ENCODE measurements at places on chromosomes 6 and 20.

GRCh38 chr6:3542032-3542640, 85.3 kb upstream of the SLC22A23 start:
- no peak for DNase-seq

DNA sequence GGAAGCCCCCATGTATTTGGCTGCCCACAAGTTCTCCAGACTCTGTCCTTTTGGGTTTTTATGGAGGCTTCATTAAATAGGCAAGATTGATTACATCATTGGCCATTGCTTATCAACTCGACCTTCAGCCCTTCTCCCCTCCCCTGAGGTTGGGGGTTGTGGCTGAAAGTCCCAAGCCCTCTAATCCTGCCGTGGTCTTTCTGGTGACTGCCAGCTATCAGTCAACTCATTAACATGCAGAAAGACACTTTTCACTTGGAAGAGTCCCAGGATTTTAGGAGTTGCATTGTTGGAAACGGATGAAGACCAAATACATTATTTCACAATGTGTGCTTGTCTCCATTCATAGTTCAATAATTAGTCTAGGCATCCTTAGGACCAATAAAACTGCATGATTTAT, 9.5 kb downstream of the CDC5L start:
- no peak for DNase-seq

- no peak for DNase-seq
Measured at GRCh38 chr6:122059918-122060317, 339.5 kb upstream of the HSF2 start.

- no peak for DNase-seq
Measured at GRCh38 chr6:117425431-117426153, at the start of gene ROS1. Gene ROS1, minus strand, starts transcription at chr6:117425942. Its CDS starts 286 bp downstream, at chr6:117425656.

DNA sequence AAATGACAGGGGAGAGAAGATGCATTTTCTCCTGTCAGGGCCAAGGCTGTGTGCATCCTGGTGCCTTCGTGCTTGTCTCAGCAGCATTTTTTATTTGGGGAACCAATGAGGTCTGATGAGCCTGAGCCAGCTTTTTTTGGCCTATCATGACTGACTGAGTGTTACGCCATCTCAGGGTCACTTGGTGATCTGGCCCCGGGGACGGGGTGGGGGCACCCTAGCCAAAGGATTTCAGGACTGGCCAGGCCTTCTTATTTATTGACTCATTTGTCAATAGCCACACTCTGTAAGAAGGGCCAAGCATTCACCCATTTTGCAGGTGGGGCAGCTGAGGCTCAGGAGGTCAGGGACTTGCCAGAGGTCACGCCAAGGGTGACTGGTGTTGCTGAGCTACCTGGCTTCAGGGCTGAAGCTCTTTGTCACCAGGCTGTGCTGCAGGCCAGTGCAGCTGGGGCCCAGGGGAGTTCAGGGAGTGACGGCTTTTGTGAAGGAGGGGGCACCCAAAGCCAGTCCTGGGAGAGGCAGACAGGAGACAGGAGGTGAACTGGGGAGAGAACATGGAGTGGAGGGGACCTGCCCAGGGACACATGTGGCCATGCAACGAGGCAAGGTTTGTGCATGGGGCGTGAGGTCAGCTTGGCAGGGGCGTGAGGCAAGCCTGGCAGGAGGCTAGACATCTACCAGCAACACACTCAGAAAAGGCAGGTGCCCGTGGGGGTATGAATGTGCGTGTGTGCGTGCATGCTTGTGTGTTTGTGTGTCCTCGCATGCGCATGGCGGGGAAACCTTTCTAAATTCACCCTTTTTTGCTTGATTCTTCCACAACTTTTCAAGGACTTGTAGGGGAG, 31.1 kb downstream of the VSTM2L start:
- peak; percentile 18 for DNase-seq

DNA sequence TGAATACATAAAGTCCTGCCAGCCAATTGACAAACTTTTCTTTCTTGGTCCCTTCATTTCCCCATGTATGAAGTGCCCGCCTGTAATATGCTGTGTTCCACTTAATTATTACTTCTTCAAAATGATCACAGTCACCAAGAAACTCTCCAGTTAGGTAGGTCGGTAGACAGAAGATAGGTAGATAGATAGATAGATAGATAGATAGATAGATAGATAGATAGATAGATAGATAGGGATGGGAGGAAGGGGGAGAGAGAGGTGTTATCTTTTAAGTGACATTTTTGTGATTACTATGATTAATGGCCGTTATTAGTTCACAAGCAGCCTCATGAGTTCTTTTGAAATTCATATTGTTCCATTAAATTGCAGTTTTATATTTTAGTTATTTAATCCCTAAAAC, 79.5 kb upstream of the TPD52L1 start:
- DNase-seq: no peak

GRCh38 chr20:4665591-4665990, 56.1 kb upstream of the PRND start:
- DNase-seq: no peak

DNA sequence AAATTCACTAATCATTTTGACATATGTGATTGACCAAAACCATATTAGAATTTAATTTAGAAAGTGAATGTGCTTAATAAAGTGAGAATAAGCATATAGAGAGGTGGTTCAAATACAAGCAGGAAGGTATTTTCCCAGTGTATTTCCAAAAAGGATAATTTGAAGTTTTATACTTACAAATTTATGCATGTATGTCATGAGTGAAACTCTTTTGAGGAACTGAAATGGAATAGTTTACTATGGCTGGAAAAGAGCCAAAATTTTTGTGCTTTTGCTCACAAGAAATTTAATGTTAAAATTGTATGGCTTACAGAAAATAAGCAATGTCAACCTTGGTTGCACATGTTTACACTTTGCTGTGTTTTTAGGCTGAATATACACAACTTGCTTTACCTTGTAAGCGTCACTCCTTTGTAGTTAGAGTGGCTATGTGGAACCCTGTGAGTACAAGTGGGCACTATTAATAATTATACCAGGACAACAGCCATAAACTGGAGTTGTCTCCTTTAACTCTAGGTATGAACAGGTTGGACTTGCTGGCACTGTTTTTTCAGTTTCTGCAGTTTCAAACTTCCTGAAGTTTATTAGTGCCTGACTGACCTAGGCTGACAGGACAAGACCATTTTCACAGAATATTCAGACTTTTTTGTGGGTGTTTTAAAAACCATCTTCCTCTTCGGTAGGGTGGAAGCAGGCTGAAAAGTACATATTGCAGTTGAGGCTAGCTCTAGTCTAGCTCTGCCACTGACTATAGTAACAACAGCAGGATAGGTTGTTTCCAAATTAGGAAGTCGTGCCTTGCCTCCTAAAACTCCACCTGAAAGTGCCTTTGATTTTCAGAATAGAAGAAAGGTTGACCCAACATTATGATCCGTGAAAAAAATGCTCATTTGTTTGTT, 6.0 kb downstream of the AFDN start:
- DNase-seq: peak; percentile 3

GRCh38 chr6:49905296-49905695, 39.0 kb upstream of the CRISP1 start:
- no peak for DNase-seq

- no peak for DNase-seq
Measured at GRCh38 chr20:46176739-46177378, 58.7 kb downstream of the CD40 start.

DNA sequence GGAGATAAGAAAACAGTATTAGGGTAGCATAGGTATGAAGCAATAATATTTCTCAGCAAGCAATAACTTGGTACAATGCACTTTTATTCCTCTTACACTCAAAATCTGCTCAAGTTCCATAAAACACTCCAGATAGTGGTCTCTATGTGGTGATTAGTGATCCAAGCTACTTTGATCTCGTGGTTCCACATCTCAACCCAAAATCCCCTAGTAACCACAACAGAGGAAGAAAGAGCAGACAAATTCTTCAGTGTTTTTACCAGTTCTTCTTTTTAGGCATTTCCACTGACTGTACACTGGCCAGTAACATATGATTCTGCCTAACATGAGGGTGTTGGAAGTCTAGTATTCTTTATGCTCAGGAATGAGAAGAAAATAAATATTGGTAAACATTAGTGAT, 309.0 kb upstream of the PTCHD4 start:
- no peak for DNase-seq

GRCh38 chr20:39248171-39248861, 286.2 kb downstream of the DHX35 start:
- no peak for DNase-seq

GRCh38 chr6:150298030-150298380, 70.8 kb upstream of the IYD start:
- DNase-seq: no peak

GRCh38 chr6:82957171-82957867, 108.3 kb downstream of the UBE3D start:
- DNase-seq: no peak

Data from inflammatory macrophage (primary cell).